ENCODE measurements at places on chromosomes 11 and 22. TPM values are rescaled to one million over a fixed set of nuclear protein-coding genes. Genes with fewer than 3 reads are reported as not detected.

DNA sequence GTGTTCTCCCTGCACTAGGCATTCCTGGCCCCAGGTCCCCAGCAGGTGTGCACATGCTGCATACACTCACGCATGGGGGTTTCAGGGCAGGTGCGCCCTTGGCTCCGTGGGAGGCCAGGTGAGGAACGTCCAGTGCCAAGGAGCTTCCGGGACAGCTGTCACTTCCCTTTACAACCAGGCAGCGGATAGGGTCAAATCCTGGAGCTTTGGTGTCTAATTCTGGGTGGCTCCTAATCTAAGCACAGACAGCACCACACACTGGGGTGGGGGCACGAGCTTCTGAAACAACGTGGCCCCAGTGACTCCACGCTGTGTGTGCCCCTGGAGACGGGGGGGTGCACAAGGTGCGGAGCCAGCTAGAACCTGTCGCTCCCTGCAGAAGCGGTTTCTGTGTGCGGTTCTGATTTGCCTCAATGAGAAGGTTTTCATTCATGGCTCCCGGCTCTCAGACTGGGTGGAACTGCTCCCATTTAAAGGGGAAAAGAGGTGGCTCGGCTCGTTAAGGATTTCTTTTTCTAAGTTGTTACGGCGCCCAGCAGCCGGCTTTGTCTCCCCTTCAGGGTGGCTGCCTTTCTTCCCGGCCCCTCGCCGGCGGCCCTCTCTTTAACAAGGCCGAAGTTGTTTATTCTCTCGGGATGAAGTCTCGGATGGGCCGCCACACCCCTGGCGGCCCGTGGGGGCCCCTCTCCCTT, 5.0 kb downstream of the CCND1 start:
- peak overlapping the region; percentile 76 for H3K27ac ChIP-seq
- H3K4me3 ChIP-seq: no peak overlapping the region

The HEPN1 gene
- not detected for total RNA-seq

DNA sequence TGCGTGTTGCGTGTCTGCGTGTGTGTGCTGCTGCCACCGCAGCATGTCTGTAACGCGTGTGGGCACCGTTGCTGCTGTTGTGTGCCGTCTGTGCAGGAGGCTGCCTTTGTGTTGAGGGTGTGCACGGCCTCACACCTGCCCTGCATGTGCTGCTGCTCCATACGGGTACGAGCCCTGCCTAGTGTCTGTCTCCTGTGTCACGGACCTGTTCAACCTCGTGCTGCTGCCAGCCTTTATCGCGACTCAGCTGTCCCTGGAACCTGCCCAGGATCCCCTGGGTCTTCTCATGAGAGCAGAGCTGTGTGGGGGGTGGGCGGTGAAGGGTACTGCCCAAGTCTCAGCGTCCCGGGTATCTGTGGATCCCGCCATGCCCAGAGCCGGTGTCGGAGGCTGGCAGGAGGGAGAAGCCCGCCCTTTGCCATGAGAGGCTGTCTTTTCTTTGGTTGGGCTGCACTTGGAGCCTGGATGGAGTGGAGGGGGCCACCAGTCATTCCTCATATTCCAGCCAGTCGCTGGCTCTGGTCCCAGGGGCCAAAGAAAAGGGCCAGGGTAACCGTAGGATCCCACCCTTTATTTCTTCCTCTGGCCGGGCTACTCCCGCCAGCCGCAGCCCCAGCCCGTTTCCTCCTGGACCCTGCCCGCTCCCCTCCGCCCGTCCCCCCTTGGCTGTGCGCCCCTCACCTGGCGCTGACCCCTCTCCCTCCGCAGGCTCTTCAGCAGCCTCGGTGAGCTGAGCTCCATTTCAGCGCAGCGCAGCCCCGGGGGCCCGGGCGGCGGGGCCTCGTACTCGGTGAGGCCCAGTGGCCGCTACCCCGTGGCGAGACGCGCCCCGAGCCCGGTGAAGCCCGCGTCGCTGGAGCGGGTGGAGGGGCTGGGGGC, 7.8 kb upstream of the ACR start:
- DNase-seq: peak; percentile 16
- peaks cover 3% of the 10 kb centered on the region for H3K4me1 ChIP-seq
- H3K27me3 ChIP-seq: peaks cover 48% of the 10 kb centered on the region
- H3K27ac ChIP-seq: no peak overlapping the region
- H3K36me3 ChIP-seq: no peaks in the 10 kb centered on the region

The KRTAP5-8 gene
- total RNA-seq: not detected
